ENCODE measurements at places on chromosomes 1 and 21.

DNA sequence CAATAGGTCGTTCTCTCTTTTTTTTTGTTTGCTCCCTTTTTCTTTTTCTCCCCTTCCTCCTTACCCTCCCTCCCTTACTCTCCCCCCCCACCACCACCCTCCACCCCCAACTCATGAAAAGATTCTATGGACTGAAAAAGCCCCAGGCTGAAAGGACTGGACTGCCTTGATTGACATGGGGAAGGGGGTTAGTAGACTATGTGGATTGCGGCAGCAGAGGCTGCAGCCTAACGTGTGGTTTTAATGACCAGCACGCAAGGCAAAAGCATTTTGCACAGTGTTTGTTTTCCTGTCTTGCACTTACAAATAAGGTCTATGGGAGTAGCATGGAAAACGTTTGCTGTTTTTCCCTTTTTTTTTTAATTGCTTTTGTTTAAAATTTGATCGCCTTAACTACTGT lies 5.5 kb downstream of the ZBTB18 start:
- DNase-seq = no peak

GRCh38 chr1:93821423-93822144 lies 57.4 kb downstream of the DNTTIP2 start:
- DNase-seq = no peak

GRCh38 chr1:204514828-204515227 lies 1.4 kb upstream of the MDM4 start:
- no peak for DNase-seq

GRCh38 chr1:159985473-159985872 lies 31.4 kb upstream of the SLAMF9 start:
- no peak for DNase-seq

GRCh38 chr1:198620218-198620617 lies 18.6 kb upstream of the PTPRC start:
- no peak for DNase-seq

Measured in Right ventricle myocardium superior (tissue), 1 donor.